CD4-positive, CD25-positive, alpha-beta regulatory T cell (primary cell): ENCODE measurements at places on chromosomes 6 and 20. TPM values are rescaled to one million over a fixed set of nuclear protein-coding genes. Genes with fewer than 3 reads are reported as not detected.

GRCh38 chr6:131741688-131742393, 31.0 kb upstream of the CTAGE9 start:
- H3K27me3 ChIP-seq, result no peaks in the 10 kb centered on the region
- no peaks in the 10 kb centered on the region for H3K4me1 ChIP-seq
- H3K4me3 ChIP-seq, result no peak overlapping the region
- no peaks in the 10 kb centered on the region for H3K36me3 ChIP-seq
- no peak for DNase-seq
- H3K27ac ChIP-seq, result no peak overlapping the region

DNA sequence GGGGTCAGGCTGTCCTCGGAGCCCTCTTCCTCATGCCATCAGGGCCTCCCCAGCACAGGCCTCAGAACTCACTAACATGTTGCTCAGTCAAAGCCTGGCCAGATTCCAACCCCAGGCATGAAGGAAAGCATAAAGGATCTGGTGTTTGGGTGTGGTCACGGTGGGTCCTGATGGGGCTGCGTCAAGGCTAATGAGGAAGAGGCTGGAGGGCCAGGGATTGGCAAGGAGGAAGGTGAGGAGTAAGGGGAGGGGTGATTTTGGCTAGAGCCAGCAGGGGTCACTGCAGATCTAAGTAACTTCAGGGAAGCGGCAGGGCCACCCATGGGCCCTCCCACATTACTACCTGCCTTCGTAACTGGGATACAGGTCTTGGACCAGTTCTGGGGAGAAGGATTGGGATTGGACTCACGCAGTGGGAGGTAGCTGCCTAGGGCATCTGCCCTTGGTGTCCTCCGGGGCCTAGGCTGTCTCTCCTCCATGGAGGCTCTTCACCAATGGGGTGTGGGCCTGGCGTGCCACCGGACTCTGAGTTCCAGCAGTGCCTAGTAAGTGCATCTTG, 36.2 kb upstream of the MRPS18A start:
- DNase-seq, result peak; percentile 77
- H3K4me1 ChIP-seq, result peaks cover 17% of the 10 kb centered on the region
- no peaks in the 10 kb centered on the region for H3K27me3 ChIP-seq
- H3K4me3 ChIP-seq, result no peak overlapping the region
- H3K27ac ChIP-seq, result no peak overlapping the region

GRCh38 chr6:51396583-51396982, 577.9 kb downstream of the TFAP2B start:
- H3K4me1 ChIP-seq, result no peaks in the 10 kb centered on the region
- DNase-seq, result no peak
- H3K4me3 ChIP-seq, result no peak overlapping the region
- no peaks in the 10 kb centered on the region for H3K36me3 ChIP-seq

DNA sequence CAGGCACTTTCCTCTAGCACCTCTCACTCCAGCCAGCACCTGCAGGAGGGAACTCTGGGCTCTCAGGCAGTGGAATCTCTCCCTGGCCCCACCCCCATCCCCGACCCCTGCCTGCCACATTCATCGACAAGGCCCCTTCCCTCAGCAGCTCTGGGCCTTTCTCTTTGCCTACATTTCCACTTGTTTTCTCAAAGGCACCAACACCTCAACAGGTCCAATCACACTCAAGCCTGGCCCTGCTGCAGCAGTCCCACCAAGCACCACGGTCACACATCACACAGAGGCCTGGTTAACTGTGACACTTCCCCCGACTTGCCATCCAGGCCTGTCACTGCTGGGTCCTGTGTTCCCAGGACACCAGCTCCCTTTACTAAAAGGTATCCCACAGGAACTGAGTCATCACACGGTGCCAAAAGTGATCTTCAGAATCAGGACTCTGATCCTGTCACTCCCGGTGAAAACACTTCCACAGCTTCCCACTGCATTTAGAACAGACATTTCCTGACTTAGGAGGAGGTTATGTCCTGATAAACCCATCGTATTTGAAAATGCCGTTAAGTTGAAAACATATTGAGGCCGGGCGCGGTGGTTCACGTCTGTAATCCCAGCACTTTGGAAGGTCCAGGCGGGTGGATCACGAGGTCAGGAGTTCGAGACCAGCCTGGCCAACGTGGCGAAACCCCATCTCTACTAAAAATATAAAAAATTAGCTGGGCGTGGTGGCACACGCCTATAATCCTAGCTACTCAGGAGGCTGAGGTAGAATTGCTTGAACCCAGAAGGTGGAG, 54.9 kb downstream of the MYH7B start:
- no peaks in the 10 kb centered on the region for H3K27me3 ChIP-seq
- H3K36me3 ChIP-seq, result peaks cover 92% of the 10 kb centered on the region
- H3K4me3 ChIP-seq, result no peak overlapping the region
- H3K27ac ChIP-seq, result no peak overlapping the region
- no peaks in the 10 kb centered on the region for H3K4me1 ChIP-seq

DNA sequence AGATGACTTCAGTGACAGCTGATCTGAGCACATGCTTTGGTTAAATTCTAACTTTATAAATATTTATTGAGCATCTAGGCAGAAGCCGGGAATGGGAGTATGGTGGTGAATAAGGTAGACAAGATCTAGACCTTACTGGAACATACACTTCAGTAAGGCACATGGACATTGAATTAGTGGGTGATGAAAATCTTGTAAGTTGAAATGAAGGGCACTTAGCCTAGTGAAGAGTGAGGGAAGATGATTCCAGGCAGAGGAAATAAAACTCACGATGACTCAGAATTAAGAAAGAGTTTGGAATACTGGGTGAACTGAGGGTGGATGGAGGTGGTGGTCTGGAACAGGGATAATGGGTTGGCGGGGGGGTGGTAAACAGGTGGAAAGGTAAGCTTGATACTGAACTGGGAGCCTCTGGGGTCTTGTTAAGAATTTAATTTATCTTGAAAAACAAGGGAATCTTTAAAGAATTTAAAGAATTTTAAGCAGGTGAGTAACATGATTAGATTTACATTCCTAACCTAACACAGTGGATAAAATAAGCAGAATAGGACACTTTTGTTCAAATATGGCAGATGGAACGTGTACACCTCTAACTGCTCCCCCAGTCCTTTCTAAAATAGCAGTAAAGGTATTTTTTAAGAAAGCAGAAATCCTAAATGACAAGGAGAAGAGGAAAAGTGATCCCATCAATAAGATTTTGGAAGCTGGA, 75.2 kb upstream of the ARHGAP18 start:
- no peak overlapping the region for H3K27ac ChIP-seq
- DNase-seq, result no peak
- H3K4me3 ChIP-seq, result no peak overlapping the region
- peaks cover 7% of the 10 kb centered on the region for H3K27me3 ChIP-seq

DNA sequence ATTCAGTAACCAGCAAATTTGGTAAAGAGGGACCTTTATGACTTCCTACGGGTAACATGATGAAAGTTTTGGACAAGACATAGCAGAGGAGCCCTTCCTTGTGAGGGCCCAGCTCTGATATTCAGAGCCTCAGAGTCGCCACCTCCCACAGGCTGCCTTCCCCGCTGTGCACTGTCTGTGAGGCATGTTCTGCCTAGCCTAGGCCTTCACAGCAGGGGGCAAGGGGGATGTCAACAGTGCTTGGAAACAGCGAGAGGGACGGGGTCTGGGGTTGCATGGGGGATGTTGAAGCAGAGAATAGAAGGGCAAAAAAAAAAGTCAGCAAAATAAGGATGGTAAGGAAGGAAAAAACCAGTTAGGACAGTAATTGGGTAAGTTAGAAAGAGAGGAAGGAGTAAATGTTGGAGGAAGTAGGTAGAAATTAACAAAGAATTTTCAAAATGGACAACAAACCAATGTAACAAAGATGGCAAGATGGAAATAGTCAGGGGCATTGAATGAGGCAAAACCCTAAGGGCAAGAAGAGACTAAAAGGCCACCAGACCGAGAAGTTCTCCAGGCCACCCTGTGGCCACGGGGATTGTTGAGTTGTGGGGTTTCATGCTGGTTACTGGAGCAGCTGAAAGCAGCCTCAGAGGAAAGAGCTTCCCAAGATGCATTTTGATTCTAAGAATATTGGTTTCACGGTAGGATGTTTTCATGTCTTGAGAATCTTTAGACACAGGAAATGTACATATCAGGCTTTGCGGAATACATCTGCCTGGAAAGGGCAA, 139.8 kb downstream of the LY86 start:
- no peaks in the 10 kb centered on the region for H3K36me3 ChIP-seq
- peaks cover 3% of the 10 kb centered on the region for H3K4me1 ChIP-seq
- no peak for DNase-seq
- H3K27ac ChIP-seq, result no peak overlapping the region
- H3K4me3 ChIP-seq, result no peak overlapping the region

DNA sequence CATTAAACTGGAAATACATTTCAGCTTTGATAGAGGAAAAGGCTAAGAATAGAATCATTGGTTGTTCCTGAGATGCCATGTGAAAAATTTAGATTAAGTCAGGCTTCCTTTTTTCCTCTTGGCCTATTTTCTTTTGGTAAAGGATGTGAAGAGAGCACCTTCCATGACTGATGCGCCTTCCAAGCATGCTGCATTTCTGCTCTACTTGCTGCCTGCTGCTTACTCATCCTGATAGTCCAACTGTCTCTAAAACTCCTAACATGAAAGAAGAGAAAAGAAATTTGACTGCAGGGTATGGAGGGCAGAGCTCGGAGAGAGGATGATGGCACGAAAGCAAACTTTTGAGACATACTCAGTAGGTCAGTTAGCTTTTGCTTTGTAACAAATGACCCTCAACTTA, 28.8 kb downstream of the SNAP25 start:
- no peak overlapping the region for H3K4me3 ChIP-seq
- H3K27me3 ChIP-seq, result no peaks in the 10 kb centered on the region
- no peaks in the 10 kb centered on the region for H3K36me3 ChIP-seq
- no peaks in the 10 kb centered on the region for H3K4me1 ChIP-seq
- H3K27ac ChIP-seq, result no peak overlapping the region

DNA sequence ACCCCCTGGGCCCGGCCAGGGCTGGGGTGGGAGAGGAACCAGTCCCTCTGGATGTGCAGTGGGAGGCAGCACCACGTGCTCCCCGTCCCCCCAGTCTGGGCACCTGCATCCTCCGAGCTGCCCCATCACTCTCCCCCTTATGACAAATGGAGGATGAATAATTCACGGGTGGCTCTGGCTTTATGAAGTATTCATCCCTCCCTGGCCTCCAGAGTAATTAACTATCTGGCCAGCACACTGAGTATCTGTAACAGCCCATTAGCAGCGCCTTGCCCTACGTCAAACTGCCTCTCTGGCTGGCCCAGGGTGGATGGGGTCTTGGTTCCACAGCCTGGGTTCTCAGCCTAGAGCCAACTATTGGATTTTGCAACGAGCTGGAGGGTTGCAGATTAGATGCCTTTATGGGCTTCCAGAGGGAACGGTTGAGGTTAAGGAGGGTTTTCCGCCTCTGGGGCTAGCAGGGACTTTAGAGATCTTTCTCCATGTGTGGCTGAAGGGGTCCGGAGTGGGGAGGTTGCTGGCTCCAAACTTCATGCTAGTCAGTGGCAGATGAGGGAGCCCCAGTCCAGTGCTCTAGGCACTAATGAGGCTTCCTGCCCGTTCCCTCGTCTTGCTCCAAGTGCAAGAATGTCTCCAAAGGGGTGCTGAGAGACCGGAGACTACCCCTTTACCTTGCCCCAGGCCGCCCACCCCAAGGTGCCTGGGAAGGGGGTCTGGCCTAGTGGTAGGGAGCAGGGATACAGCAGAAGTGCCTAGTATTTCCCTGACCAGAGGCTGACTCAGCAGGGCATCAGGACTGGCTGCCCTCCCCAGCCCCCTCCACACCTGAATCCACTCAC, 53.5 kb upstream of the MLN start:
- DNase-seq, result no peak
- H3K27me3 ChIP-seq, result no peaks in the 10 kb centered on the region
- H3K4me1 ChIP-seq, result peaks cover 53% of the 10 kb centered on the region
- no peak overlapping the region for H3K27ac ChIP-seq
- H3K36me3 ChIP-seq, result no peaks in the 10 kb centered on the region
- H3K4me3 ChIP-seq, result no peak overlapping the region

DNA sequence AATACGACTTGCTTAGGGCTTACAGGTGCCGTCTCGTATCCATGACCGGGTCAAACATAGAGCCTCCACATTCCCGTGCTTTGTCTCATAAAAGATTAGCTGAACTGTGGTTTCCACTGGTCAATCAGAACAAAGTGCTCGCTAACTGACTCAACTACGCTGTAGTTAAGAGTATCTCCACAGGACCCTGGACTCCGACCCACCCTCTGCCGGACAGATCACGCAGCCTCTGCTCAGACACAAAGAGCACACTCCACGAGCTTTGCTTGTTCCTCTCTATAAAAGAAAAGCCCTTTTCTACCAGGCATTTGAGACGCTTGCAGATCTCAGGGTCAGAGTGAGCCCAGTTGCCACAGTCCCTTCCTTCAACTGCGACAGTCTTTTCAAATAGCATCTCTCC, 298.7 kb upstream of the CDH4 start:
- no peak for DNase-seq
- H3K27me3 ChIP-seq, result no peaks in the 10 kb centered on the region
- H3K36me3 ChIP-seq, result no peaks in the 10 kb centered on the region

GRCh38 chr6:16205377-16206144, 32.8 kb upstream of the GMPR start:
- no peak for DNase-seq
- H3K27ac ChIP-seq, result no peak overlapping the region
- no peaks in the 10 kb centered on the region for H3K27me3 ChIP-seq
- no peak overlapping the region for H3K4me3 ChIP-seq
- no peaks in the 10 kb centered on the region for H3K4me1 ChIP-seq
- H3K36me3 ChIP-seq, result no peaks in the 10 kb centered on the region

GRCh38 chr6:107716688-107717089, 107.4 kb downstream of the SCML4 start:
- H3K4me3 ChIP-seq, result peak overlapping the region; percentile 34
- H3K27ac ChIP-seq, result peak overlapping the region; percentile 55
- H3K4me1 ChIP-seq, result peaks cover 31% of the 10 kb centered on the region

- DNase-seq, result no peak
- no peaks in the 10 kb centered on the region for H3K4me1 ChIP-seq
- H3K4me3 ChIP-seq, result no peak overlapping the region
- H3K36me3 ChIP-seq, result no peaks in the 10 kb centered on the region
- H3K27me3 ChIP-seq, result no peaks in the 10 kb centered on the region
- no peak overlapping the region for H3K27ac ChIP-seq
Observed at GRCh38 chr6:165184192-165184979, 125.0 kb downstream of the C6orf118 start.

The SLC22A7 gene
- not detected for polyA plus RNA-seq

The TNFRSF6B gene
- not detected for polyA plus RNA-seq

The RAET1L gene
- polyA plus RNA-seq, result not detected

The OPRM1 gene
- not detected for polyA plus RNA-seq

The EYA2 gene
- polyA plus RNA-seq, result not detected

The SOBP gene
- not detected for polyA plus RNA-seq

The EPB41L2 gene
- polyA plus RNA-seq, result 3.8 TPM

The LY6G6D gene
- polyA plus RNA-seq, result not detected
